ENCODE measurements at places on chromosomes 5 and 9.

DNA sequence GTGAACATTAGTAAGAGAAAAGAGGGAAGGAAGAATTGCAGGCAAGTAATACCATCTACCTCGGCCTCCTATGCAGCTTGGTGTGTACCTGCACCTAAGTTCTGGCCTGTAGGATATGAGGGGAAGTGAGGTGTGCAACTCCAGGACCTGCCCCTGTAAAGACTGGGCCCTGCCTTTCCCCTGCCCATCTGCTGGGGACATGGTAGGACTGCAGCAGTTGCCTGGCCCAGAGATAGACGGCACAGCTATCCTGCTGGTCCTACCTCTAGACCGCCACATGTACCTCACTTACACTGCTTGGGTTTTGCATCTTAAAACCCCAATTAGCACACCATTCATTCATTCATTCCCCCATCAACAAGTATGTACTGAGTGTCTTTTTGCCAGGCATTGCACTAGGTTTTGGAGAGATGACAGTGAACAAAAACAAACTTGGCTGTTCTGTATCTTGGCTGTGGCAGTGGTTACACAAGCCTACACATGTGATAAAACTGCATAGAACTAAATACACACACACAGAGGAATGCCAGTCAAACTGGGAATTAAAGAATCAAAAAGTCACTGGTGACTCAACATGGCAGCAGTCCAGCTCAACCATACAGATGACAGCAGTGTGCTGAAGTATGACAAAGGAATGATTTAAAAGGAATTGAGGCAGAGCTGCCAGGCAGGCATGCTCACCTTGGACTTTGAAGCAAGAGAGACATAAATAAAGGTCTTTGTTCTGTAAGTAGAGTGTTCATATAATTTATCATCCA lies 23.3 kb upstream of the MGAT1 start:
- DNase-seq: no peak

DNA sequence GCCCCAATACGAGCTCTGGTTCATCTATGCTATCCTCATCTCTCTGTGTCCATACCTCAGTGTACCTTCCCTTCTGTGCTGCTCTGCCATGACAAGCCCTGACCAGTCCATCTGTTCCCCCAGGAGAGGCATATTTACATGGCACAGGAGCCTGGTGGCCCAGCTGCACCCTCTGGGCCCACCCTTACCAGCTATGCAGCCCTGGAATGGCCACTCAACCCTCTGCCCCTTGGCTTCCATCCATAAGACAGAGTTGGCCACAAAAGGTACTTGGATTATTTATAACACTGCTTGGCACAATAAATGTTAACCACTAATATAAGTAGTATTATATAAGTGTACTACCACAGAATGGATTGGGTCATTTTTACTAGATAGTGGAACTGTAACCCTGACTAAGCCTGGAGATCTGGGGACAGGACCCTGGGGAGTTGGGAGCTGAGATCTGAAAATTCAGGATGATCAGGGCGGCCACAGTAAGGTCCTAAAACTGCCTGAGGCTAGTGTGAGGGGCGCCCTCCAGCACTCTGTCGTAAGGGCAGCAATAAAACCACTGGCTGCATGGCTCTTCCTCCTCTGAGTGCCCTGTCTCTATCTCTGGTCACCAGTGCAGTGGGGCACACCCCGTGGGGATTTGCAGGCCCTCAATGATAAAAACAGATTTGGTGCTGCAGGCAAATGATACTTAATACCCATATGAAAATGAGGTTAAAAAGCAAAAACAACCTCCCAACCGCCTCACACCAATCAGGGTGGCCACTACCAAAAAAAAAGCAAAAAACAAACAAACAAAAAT lies 65.8 kb downstream of the SEMA4D start:
- DNase-seq: no peak

- no peak for DNase-seq
Measured at GRCh38 chr5:74386571-74387334, 253.8 kb downstream of the ENC1 start.

GRCh38 chr9:15246708-15247107 lies 60.3 kb downstream of the TTC39B start:
- no peak for DNase-seq

- no peak for DNase-seq
Measured at GRCh38 chr5:129820-130219, 37.9 kb downstream of the PLEKHG4B start.

GRCh38 chr5:24623031-24623430 lies 21.7 kb downstream of the CDH10 start:
- DNase-seq: no peak

GRCh38 chr9:99515093-99515492 lies 293.0 kb downstream of the SEC61B start:
- DNase-seq: no peak

DNA sequence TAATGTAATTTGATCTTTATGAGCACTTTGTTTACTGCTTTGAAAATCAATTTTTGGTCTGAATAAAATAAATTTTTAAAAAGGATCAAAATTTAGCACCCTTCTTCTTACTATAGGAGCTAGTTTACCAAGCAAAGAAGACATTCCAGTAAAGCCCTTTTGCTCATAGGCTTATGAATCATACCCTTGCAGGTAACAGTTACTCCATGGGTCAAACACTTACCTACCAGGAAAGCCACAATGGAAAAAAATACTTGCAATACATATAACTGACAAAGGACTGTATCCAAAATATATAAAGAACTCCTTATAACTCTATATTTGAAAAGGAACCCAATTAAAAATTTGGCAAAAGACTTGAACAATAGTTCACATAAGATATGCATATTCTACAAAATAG lies 66.6 kb downstream of the SHOC1 start:
- no peak for DNase-seq

DNA sequence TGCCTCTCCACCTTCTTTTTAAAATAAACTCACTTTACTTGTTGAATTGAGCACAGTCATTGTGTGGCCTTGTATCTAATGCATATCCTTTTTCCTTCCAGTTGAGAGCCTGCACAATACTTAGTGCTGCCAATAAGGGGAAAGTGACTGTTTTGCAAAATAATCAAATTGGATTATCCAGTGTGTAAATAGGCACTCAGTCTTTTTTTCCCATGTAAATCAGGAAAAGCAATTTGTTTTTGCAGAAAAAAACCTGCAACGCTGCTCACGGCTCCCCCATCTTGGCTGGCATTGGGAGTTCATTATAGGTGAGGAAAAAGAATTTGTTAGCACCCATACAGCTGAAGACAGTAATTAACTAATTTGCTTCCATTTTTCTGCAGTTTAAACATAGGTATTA lies 299.9 kb downstream of the CSNK1G3 start:
- no peak for DNase-seq

DNA sequence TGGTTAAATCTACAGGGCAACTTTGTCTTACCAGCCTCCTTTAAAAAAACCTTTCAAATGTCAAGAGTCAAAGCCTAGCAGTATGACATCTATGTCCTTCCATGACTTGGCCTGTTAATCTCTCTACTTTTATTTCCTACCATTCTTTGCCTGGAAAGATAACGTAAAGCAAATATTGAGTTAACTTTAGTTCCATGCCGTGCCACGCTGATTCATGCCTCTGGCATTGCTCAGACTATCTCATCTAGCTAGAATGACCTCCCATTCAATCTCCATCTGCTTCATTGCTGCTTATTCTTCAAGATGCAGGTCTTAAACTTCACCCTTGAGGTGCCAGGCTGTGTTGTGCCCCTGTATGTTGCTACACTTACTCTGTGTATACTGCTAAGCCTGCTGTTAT lies 729.8 kb downstream of the EFNA5 start:
- no peak for DNase-seq

- no peak for DNase-seq
Measured at GRCh38 chr9:2299156-2299842, 284.2 kb downstream of the SMARCA2 start.

- no peak for DNase-seq
Measured at GRCh38 chr5:135486131-135487036, 34.2 kb upstream of the TIFAB start.

GRCh38 chr9:96068511-96068910 lies 193.0 kb downstream of the ERCC6L2 start:
- DNase-seq: no peak

DNA sequence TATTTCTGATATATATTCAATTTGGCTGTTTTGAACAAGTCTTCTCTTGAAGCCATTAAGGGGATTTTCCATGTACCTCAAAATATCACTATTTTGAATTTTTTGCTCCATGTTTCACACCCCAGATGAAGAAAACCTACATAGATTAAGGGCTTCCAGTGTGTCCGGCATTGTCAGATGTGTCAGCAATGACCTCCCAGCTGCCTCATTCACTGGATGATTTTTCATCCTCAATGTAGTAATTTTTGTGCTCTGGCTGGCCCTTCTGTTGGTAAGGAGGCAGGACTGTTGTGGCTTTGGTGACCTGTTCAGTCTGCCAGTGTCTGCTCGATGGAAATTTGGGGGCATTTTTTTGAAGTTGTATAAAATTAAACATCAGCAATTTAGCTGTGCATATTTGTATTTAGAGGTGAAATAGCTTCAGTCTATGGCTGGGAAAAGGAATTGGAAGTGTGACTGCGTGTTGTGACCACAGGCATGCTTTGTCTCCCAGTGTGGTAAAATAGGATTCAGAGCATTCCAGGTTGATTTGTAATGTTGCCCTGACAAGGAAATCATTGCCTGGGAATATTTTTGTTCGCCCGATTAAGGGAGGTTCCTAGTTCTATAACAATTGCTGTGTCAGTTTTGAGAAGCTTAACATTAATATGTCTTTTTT lies 312.4 kb downstream of the ARHGEF28 start:
- no peak for DNase-seq

GRCh38 chr9:13750061-13750460 lies 470.6 kb upstream of the MPDZ start:
- no peak for DNase-seq

- no peak for DNase-seq
Measured at GRCh38 chr5:73748510-73749400, 122.8 kb downstream of the ARHGEF28 start.

DNA sequence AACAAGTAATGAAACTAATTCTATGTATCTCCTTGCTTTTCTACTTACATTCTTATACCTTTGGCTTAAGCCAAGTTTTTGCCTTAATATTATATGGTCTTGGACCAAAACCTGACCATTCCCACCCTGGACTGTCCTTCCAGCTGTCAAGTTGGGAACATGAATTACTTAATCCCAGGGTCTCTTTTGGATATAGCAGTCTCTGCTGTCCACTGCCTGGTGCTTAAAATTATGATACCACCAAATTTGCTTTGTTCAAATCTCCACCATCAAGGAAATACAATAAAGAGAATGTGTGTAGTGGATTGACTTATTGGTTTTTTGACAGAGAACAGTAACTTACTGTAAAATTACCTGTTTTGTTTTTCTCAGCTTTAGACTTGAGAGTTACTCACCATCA lies 66.2 kb downstream of the ABHD17B start:
- DNase-seq: no peak

- peak; percentile 40 for DNase-seq
Measured at GRCh38 chr5:128084228-128085167, 932 bp downstream of the SLC12A2 start.

DNA sequence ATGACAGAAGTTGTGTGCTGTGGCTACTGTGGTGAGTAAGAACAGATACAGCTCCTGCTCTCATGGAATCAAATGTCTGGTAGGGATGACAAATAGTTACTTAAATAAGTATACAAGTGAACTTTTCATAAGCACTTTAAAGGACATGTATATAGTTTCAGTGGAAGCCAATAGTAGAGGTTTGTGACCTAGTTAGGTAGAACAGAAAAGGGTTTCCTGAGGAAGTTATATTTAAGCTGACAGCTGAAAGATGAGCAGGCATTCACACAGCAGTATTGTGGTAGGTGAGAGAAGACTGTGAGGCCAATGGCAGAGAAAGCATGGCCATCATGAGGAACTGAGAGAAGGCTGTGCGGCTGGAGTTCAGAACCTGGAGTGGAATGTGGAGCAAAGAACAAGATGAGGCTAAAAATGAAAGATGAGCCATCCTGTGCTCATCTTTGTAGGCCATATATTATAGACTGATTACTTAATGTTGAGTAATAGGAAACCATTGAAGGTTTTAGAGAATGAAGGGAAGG lies 15.4 kb downstream of the FAM174A start:
- DNase-seq: no peak

DNA sequence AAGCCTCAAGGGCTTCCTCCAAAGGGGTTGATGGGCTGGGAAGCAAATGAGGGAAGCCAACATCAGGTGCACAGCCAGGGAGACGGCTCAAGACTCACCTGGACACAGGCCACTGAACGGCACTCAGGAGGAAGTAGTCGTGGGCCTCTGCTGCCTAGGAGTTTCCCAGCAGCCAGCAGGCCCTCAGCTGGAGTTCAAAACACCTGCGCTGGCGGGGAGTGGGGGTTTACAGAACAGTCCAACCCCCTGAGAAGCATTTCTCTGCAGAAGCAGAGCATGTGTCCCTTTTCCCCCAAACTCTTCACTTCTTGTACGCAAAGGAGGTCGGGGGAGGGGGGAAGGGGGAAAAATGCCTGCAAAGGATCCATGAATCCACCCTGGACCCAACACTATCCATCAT lies 2.3 kb downstream of the WHRN start:
- DNase-seq: no peak

GRCh38 chr5:14449052-14449661 lies 132.4 kb upstream of the OTULINL start:
- no peak for DNase-seq

- no peak for DNase-seq
Measured at GRCh38 chr9:81213456-81213855, 475.9 kb downstream of the TLE1 start.

All from activated effector memory CD4-positive, alpha-beta T cell treated with Interleukin-2 at 50 U/mL for 16 hours (primary cell).